ENCODE measurements at places on chromosomes 2 and 18.

DNA sequence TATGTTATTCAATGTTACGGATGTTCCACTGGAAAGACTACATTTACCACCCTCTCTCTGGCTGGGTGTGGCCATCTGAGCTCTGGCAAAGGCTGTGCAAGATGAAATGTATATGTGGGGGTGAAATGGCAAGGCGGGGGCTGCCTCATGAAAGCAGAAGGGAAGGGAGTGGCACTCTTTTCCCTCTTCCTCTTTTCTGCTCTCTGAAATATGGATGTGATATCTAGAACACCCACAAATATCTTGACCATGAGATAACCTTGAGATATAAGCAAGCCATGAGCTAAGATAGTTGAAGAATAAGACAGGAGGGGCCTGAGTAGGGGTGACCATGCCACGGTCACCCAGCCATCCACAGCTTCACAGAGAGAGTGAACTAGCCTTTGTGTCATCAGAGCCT, 367.8 kb upstream of the ID2 start:
- no peak for DNase-seq

DNA sequence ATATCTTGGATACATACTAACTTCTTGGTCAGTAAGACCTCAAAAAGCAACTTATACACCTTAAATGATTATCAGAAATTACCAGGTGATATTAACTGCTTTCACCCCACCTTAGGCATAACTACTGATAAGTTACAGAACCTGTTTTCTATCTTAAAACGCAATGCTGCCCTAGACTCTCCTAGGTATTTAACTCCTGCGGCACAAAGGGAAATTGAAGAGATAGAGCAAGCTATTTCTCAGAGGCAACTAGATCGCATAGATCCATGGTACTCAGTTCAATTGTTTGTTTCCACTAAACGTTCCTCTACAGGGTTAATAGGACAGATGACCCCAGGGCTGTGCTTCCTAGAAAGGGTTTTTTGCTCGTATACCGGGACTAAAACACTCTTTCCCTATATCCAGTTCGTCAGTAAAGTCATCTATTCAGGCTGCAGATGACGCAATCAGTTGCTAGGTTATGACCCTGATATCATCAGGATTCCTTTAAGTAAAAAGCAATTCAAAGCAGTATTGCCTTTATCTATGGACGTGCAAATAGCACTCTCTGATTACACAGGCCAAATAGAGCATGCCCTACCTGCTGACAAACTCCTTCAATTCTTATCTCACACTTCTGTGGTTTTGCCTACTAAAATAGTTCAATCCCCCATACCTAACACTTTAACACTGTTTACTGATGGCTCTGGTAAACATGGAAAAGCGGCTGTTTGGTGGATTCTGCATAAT, 62.3 kb upstream of the MYO3B start:
- DNase-seq, result no peak

DNA sequence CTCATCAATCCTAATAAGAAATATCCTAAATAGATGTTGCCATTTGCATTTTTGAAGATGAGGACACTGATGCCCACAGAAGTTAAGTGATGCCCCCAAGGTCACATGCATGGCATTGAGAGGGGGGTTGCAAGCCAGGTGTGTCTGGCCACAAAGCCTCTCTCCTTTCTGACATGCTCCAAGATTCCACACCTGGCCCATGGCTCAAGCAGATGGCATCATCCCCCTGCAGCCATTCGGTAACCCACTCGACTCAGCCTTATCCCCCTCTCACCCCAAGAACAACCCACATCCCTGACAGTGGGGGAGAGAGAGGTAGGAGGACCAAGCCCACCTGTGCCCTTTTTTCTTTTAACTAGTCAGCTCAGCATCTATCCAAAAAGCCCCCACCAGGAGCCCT, 16.5 kb upstream of the TEX51 start:
- DNase-seq, result peak; percentile 72

- no peak for DNase-seq
Measured at GRCh38 chr18:36829362-36830157, 633 bp downstream of the KIAA1328 start.

DNA sequence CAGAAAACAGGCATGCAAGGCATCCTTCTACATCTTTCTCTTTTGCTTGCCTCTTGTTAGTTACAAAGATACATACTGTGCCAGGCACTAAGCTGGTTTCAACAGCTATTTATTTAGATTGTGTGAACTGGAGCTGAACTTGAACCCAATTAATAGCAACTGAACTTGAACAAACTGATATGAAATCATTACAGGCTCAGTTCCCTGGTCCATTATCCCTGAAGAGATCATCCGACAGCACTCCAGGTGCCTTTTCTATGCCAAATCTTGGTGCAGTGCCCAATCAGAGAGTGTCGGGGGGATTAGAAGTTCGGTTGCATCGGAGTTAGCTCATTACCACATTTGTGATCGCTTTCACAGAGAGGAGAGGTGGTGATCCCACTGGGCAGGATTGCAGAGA, 477.6 kb downstream of the PARD3B start:
- DNase-seq, result no peak

- no peak for DNase-seq
Measured at GRCh38 chr2:200456567-200456966, 53.3 kb downstream of the KCTD18 start.

- DNase-seq, result no peak
Measured at GRCh38 chr2:104434318-104434792, 419.6 kb upstream of the POU3F3 start.

DNA sequence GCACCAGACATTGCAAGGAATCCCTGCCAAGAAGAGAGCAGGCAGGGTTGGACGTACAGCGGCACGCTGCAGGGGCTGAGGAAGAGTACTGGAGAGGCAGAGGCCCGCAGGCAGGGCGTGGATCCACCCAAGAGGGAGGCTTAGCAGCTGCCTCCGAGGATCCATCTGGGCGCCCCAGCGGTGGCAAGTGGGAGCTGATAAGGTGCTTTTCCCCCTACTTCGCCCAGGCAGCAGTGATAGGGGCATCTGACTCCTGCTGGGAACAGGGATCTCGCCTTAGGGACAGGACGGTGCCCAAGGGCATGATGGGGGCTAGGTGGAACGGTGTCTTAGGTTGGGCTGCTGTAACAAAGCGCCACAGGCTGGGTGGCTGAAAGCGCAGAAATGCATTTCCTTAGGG, 67.4 kb upstream of the HS6ST1 start:
- DNase-seq, result peak; percentile 50

- no peak for DNase-seq
Measured at GRCh38 chr2:100730290-100730868, 89.6 kb upstream of the NPAS2 start.

GRCh38 chr2:28543316-28544035, 47.6 kb downstream of the PLB1 start:
- DNase-seq, result no peak

- DNase-seq, result no peak
Measured at GRCh38 chr18:25164211-25164847, 187.6 kb downstream of the ZNF521 start.

DNA sequence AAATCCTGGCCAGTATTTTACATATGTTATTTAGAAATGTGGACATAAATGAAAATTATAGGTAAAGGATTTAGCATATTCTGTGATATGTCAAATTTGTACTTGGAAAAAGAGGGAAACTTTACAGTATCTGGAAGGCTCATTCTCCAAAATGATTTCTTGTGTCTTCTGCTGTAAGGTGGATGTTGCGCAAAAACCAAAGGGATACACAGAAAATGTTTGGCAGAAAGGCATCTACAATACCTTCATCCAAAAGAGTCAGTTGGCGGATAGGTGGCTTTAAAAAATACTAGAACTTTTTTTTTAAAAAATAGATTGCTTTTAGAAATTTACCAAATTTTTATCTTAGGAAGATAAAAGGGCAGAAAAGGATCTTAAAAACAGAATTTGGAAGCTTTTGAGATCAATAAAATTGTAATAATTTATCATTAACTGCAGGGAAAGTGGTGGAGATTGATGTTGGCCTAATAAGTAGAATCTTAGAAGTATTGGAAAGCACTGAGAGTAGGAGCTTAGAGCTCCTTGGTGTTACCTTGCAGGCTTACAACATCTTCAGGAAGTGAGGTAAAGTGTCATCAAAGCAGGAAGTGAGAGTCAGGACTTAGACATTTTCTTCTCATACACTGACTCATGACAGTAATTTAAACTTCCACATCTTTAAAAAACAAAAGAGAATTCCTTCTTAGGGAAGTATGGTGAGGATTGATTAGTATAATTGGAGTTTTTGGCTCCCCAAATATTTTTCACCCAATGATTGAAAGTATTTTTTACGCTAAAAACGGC, 2.1 kb downstream of the NABP1 start:
- no peak for DNase-seq

DNA sequence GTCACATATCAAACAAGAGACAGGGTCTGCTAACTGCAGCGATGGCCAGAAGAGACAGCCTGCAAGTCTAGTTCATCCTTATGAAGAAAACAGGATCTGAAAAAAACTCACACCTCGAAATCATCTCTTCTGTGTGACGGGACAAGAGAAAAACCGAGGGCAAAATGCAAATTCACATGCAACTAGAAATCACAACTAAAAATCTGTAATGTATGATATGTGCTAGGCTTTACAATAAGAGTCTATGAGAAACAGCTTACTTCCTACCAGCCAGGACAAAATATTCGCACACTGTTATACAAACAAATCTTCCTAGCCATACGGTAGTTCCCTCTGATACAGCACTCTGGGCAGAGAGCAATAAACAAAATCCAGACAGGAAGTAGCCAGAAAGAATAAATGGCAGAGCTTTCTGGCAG, 48.8 kb downstream of the ANKRD44 start:
- DNase-seq, result no peak

- no peak for DNase-seq
Measured at GRCh38 chr2:174014699-174015070, 49.5 kb upstream of the SP3 start.

- no peak for DNase-seq
Measured at GRCh38 chr18:44238911-44239310, 441.8 kb upstream of the SETBP1 start.

DNA sequence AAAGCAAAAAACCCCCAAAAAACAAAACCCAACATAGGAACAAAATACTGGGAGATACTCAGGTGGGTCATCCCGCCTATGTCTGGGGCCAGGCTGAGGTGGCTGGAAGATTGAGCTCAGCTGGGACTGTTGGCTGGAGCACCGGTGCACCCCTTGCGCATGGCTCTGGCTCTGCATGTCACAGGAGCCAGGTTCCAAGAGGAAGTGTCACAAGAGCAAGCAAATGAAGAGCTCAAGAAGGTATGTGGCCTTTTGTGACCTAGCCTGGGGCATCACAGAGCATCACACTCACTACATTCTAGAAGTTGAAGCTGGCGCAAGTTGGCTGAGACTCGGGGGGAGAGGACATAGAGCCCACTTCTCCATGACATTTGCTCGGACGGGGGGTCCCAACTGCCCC, 40.6 kb downstream of the PDCL3 start:
- no peak for DNase-seq

GRCh38 chr18:8757396-8757997, 52.1 kb downstream of the MTCL1 start:
- DNase-seq, result no peak
